ENCODE measurements at places on chromosomes 16 and 17.

- no peak for DNase-seq
Measured at GRCh38 chr17:81492706-81493105, 19.9 kb downstream of the ACTG1 start.

DNA sequence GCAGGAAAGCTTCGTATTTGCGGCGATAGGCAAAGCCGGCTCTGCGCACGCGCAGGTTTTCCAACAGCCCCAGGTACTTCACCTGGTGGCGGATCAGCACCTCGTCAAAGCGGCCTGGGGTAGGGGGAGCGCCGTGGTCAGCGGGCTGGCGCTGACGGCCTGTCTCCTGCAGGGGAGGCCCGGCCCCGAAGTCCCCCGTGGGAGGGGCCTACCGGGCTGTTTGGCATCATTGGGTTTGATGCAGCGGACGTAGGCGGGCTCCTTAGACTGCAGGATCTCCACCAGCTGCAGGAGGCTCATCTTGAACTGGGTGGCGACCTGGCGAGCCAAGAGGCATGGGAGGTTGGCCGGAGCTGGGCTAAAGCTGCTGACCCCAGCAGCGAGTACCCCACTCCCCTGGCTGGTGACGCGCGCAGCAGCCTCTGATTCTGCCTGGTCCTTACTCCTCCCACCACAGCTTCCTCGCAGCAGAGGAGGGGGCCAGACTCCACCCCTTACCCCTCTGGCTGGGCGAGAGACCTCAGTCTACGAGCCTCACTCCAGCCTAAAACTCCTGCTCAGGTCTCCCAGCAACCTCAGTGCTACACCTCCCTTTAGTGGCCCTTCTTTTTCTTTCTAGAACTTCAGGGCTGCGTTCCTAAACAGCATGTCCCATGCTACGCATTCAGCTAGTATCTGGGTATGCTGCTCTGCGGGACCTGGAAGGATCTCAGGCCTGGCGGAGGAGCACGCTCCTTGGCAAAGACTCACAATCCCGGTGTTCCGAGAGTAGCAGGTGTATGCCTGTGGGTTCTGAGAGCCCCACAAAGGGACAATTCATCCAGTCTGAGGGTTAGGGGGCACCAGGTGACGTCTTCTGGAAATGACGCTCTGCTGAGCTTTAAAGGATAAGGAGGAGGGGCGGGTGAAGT, 16.1 kb upstream of the CRK start:
- no peak for DNase-seq

GRCh38 chr17:75762513-75763268, 2.3 kb downstream of the GALK1 start:
- DNase-seq: no peak

DNA sequence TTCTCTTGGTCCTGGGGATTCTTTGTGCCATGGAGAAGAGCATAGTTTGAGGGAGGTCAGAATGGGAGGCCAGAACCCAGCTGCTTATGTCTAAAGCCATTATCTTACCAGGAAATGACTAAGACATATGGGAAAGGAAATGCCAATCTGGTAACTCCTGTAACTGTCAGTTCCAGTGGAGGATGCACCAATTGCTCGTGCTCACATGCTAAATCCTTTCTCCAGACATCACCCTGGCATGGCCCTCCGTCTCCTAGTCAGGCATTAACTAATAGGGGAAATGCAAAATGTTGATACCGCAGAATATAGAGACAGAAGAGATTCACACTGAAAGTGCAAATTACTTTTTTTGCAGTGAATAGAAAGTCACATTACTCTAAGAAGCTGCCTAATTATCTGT, 255.6 kb upstream of the HSBP1 start:
- no peak for DNase-seq

GRCh38 chr17:56890906-56891674, 22.8 kb downstream of the TRIM25 start:
- DNase-seq: no peak

DNA sequence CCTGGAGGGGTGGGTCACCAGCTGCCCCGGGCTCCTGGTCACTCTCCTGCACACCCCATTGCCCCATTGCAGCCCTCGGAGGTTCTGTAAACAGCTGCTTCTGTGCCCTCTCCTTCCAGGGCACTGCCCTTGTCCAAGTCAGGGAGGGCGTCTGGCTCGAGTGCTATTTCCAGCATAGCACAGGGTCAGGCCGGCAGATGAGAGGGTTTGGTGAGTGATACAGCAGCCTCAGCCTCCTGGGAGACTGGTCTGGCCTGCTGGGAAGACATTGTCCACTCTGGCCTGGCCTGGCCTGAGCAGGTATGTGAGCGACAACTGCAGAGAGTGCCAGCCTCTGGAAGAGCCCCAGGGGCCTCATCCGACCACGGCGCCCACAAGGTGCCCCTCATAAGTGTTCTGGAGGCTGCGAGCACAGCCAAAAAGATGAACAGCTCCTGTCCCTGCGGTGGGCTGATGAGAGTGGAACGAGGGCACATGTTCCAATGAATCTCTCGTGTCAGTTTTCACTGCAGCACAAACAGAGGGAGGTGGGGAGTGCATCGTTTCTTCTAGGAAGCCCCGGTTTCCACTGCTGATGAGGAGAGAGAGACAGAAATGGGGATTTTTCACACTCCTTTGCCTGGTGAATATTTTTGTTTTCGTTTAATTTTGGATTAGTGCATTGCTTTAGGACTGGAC, 105.8 kb upstream of the SDK2 start:
- no peak for DNase-seq

- no peak for DNase-seq
Measured at GRCh38 chr17:17343896-17344506, 40.8 kb downstream of the NT5M start.

GRCh38 chr16:83669456-83669855, 138.3 kb upstream of the HSBP1 start:
- DNase-seq: no peak

GRCh38 chr17:80803451-80804428, 187.9 kb upstream of the CHMP6 start:
- no peak for DNase-seq

DNA sequence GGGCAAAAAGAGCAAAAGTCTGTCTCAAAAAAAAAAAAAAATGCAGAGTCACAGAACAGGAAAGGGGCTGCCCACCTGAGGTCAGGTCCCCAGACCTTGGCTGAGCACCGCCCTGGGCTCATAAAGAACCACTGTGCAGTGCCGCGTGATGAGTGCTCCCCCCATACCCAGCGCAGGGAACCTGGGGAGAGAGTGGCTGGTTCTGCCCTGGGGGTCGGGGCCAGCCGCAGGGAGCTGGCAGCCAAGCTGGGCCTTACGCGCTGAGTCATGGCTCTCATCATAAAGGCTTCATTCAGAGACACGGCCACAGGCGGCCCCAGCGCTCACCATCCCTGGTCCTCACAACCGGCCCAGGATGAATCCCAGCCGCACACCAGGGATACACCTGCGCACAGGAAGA, 80.7 kb downstream of the RAB11FIP4 start:
- no peak for DNase-seq

DNA sequence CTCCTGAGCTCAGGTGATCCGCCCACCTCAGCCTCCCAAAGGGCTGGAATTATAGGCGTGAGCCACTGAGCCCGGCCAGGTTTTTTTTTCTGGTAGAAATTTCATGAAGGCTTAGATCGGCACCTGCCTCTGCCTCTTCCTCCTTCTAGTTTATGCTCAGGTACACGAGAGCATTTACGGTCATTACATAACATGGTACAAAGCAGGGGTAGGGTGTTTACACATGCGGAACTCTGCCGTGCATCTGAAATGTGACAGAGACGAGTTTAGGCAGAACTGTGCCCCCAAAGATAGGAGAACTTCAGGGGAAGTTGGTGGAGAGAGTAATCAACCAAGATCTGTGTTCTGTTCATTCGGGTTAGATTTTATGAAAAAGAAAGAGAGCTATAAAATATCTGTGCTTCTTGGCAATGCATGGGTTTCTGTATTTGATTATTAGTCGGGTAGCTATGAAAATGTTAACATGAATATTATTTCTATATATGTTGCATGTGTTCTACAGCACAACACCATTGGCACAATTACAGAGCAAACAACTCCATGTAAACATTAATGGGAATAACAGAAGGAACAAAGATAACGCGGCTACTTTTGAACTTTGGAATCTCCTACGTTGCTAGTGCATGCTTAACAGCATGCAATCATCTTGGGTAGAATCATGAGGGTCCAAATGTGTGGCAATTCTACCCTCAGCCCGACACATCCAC, 23.5 kb upstream of the MAP2K6 start:
- DNase-seq: no peak

DNA sequence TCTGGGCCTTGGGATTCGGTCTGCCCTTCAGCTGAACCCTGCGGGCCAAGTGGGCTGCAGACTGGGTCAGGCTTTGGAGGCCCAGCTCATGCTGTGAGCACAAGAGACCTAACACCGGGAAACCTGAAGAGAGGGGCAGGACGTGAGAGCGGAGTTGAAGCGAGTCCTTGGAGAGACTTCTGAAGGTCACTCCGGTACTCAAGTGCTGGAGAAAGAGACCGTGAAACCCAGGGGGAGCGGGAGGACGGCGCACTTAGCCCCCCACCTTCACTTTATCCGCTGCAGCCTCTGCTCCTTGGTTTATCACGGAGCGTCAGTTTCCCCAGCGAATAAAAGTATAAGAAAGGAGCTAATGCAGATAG, 361 bp downstream of the UQCRC2 start:
- DNase-seq: no peak

DNA sequence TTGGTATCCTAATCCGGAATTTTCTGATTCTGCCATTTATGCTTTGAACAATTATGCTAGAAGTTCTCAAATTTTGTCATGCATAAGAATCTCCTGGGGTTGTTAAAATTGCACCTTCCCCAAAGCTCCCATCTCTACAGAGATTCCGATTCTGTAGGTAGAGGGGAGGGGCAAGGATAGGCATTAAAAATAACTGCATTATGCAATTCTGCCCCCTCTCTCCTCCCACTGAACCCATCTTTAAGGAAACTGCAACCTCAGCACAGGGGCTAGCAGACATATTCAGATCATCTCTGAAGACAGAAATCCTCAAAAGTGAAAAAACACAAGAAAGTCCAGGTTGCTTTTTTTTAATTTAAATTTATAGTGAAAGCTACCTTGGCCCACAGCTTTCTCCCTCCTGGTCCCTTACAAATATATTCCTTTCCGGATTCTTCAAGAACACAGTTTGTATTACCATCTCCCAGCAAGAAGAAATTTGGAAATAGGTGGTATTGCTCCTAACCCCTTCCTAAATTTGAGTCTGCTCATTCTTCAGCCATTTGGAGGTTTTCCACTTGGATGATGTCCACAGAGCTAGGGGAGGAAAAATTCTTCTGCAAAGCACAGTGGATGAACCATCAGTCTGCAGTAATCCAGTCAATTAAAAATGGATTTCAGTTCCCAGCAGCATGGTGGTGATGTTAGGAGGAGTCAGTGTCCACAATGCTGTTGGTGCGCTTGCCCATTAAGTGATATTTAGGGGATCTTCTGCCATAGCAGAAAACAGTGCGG, 67.7 kb downstream of the RBFOX1 start:
- no peak for DNase-seq

DNA sequence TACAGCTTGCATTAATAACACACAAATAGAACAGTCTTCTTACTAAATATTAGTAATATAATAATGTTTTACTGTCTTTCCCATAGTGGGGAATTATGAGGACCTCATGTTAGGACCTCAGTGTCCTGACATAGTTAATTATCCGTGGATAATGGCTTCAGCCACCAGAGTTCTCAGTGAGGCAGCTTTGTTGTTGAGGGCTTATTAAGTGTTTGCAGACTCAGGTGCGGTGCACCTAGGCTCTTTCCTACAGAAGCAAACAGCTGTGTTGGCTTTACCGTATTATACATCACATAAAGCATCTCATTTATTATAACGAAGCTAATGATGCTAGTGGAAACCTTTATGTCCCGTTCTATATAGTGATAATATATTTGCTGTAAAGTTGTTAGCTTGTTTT, 246.7 kb downstream of the FTO start:
- DNase-seq: no peak

DNA sequence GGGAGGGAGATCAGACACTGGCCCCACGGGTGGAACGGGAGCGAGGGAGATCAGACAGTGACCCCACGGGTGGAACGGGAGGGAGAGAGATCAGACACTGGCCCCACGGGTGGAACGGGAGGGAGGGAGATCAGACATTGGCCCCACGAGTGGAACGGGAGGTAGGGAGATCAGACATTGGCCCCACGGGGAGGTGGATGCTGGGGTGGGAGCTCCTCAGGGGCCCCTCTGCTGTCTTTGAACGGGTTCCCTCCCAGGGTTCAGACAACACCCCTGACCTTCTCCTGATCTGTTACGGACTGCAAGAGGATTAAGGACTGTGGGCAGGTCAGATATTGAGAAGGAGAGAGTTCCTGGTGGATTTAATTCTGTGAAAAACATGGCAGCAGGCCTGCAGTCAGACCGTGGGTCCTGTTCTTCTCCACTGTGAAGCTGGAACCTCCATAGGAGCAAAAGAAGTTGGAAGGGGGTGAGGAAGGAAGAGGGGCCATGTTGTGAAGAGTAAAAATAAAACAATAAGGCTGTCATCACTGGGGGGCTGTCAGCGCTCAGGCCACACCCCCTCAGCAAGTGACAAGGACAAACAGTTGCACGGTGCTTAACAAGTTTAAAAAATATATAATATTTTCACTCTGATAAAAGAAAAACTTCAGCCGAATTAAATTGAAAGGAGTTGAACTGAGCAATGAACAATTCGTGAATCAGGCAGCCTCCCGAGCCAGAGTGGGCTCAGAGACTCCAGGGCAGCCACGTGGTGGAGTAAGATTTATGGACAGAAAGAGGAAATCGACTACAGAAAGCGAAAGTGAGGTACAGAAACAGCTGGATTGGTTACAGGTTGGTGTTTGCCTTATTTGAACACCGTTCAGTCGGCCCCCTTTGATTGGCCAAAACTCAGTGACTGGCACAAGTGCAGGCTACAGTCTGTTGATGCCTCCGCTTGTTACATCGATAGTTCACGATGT, 348.7 kb upstream of the TNRC6C start:
- DNase-seq: peak; percentile 27

GRCh38 chr17:45307290-45308015, 9.4 kb downstream of the MAP3K14 start:
- DNase-seq: no peak

DNA sequence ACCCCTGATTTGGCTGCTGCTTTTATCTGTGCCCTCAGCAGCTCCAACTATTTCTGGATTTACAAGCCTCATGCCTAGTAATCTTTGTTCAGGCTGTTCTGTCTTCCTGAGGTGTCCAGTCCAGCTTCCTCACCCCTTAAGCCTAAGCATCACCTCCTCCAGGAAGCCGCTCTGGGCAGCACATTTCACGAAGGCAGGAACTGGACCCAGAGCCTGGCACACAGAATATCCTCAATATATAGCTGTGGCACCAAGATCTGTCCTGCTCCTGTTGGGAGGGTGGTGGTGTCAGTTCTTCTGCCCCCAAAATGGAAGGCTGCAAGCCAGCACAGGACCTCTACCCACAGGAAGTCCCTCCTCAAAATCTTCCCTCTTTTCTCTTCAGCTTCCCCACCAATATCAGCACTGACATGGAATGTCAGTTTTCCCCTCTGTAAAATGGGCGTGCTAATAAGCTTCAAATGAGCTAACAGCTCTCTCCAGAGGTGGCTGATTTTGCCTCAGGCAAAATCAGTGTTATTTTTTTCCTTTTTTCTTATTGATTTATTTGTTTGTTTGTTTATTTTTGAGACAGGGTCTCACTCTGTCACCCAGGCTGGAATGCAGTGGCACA, 6.9 kb upstream of the NEUROD2 start:
- DNase-seq: no peak

- no peak for DNase-seq
Measured at GRCh38 chr16:68548947-68549346, 9.9 kb downstream of the ZFP90 start.

Measured in stimulated activated CD4-positive, alpha-beta T cell treated with anti-CD3 and anti-CD28 coated beads, Interleukin-1b, Interleukin-23, amount 100 ng/mL, for 4 hours (primary cell).